ENCODE measurements at places on chromosomes 16 and 17.
A peak's percentile ranks its signal among the peaks of the same experiment; 100 is the strongest.

DNA sequence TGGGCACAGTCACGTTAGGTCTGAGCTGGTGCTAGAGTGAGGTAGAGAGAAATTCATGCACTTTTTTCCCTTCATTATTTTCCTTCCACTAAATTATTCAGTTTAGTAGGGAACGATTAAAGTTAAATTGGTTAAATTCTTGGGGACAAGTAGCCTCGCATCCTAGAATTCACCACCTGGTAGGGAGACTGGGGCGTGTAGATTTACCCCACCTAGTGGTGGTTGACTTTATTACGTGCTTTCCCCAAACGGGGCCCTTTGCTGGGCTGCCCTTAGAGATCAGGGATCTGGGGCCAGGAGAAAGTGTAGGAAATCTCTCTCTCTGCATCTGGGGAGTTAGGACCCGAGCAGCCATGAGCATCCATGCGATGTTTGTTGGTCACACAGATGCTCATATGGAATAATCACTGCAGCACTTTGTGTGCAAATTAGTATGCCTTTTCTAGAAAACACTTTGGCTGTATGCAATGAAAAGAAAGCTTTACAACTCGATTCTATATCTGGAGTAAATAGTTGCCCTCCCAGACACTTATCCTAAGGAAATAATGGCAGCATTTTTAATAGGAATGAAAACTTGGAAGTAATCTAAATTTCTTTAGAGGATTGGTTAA is 107.0 kb downstream of the PLCG2 start:
- no peak for DNase-seq

- no peak for DNase-seq
Observed at GRCh38 chr16:49016461-49016860, 265.2 kb downstream of the CBLN1 start.

DNA sequence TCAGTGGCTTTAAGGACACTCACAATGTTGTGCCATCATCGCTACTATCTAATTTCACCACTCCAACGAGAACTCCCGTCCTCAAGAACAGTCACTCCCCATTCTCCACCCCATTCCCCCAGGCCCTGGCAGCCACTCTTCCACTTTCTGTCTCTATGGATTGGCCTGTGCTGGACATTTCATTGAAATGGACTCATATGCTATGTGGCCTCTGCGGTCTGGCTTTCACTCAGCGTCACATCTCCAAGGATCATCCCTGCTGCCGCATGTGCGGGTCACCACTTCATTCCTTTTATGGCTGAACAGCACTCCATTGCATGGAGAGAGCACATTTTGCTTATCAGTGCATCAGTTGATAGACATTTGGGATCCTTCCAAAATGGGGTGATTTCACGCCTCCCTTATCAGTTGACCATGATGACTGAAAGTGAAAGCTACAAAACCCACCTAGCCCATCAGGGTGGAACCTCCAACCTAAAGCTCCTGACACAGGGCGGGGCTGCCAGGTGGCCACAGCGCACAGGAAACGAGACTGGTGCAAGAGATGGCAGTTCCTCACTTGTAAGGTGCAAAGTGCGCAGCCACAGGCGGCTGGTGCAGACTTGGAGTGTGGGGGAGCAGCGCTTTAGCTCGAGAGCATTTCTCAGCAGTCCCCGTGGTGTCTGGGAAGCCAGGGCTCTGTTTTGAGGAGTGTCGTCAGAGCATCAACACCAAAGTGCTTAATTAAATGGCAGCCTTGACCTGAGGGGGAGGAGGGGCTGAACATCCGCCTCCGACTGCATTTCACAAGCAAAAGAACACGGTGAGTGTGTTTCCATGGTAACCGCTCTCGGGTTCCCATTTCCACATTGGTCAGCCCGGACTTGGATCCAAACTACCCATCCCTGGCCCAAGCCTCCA is 23.8 kb downstream of the COTL1 start:
- DNase-seq = no peak

DNA sequence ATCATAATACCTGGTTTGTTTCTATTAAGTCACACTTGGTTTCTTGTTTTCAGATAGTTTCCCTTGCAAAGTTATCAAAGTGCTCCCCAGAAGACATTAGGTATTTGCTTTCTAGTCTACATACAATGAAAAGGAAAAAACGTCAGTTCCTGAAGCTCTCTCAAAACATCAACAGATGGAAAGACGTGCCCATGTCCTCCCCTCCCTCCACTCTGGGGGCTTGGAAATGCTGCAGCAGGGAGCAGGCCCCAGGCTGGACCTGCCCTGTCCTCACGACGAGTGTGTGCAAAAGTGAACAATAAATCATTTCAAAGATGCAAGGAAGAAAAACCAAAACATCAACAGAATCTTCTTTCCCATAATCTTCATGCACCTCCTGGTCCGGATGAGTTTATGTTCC is 118.5 kb downstream of the USP22 start:
- DNase-seq = no peak

DNA sequence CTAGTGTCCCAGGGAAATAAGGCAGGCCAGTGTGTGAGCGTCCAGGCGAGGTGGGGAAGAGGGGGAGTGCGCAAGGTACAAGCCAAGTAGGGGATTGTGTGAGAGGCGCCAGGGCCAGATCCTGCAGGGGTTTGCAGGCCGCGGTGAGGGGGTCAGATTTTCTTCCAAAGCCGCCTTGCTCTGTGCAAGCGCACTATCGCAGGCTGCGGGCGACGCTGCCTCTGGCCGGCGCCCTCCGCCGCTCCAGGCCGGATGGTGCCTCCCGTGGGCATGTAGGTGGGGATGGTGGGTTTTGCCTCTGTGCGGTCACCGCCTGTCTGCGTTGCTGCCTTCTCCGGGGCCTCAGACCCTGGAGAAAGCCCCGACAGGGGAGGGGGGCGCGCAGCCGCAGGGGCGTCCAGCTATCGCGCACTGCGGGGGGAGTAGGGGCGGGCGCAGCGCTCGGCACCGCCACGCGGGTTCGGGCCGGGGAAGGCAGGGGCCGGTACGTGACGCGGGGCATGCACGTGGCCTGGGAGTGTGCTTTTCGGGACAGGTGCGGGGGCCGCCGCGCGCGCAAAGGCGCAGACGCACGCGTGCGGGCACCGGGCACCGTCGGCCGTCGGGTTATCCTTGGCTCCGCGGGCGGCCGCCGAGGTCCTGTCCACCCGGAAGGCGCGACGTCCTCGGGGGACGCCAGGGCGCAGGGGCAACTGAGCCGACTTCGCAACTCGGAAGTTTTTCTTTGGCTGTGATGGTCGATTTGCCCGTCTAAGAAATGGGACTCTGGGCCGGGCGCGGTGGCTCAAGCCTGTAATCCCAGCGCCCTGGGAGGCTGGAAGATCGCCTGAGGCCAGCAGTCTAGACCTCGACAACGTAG is 1.1 kb upstream of the HAPSTR1 start:
- peak; percentile 56 for DNase-seq

DNA sequence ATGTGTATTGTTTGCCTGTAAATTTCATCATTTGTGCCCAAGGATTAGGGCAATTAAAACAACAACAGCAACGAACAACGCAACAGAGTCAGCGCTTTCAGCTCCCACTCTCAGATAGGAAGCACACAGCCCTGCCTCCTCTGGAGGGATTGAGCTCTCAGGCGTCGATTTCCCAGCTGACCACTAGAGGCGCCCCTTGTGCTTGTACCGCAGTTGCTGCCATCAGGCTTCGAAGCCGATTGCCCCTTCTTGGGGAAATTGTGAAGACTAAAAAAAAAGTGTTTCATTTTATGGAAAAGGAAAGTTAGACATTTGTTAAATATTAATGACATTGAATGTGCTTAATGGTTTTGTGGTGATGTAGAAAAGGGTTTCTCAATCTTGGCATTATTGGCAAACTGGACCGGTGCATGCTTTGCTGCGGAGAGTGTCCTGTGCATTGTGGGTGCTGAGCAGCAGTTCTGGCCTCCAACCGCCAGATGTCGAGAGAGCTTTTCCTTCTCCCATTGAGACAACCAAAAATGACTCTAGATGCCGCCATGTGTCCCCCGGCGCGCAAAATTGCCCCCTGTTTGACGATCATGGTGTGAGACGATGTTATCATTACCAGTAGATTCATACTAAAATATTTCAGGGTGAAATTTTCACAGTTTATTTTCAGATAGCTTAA is 650.4 kb upstream of the RBFOX1 start:
- DNase-seq = no peak

DNA sequence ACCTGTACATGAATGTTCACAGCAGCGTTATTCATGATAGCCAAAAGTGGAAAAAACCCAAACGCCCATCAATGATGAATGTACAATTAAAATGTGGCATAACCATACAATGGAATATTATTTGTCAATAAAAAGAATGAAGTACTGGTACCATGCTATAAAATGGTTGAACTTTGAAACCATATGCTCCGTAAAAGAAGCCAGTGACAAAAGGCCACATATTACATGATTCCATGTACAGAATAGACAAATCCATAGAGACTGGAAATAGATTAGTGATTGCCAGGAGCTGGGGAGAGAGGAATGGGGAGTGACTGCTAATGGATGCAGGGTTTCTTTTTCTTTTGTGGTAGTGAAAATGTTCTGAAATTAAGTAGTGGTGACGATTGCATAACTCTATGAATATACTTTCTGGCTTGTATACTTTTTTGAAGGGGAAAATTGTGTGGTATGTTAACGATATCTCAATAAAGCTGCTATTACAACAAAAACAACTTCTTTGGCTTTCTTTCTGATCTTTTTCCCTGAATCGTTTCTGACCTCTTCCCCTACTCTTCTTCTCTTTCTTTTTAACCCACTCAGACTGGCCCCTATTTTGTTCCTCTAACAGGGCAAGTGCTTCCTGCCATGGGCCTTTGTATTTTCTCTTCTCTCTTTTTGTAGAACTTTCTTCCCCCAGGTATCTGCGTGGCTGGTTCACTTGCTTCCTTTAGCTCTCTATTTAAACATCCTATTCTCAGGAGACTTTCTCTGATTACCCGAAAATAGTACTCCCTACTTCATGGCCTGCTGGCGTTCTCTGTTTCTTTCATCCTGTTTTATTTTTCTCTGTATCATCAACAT is 67.9 kb downstream of the FTO start:
- no peak for DNase-seq

DNA sequence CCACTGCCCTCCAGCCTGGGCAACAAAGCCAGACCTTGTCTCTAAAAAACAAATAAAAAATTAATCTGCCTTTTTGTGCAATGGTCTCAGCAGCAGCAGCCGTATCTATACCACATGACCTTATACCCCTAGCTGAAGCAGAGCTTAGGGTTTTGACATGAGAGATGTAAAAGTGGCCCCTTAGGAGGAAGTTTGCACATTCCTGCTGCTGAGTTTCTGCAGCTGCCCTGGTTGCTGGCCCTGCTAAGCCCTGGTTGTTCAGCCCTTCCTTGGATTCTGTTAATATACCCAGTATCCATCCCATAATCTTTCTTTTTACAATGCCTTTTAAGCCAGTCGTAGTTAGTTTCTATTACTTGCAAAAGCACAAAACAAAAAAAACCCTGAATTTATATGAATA is 33.0 kb upstream of the PRKCB start:
- DNase-seq = no peak

DNA sequence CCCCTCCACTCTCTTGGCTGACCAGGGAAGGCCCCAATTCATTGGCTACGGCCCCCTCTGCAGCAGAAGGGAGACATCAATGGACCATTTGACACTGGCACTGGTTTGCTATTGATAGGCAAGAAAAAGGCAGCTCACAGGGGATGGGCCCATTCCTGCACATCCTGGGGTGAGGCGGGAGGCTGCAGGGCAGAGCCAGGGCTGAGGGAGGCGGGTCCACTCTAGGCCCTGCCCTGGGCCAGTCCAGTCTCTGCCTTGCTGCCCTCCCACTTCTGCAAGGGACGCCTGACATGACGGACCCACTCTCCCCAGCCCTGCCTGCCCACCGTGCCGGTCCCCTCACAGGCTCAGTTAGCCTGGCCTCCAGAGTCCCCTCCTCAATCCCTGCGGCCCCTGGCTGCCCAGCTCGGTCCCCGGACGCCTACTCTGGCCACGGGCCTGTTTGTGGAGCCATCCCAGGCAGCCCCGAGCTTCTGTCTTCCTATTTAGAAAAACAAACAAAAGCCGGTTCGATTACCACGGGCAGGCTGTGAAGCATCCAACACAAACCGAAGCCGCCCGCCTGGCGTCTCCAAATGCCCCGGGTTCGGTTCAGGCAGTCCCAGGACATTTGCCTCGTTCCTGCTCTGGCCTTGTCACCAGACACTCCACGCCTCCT is 160.7 kb downstream of the IRX5 start:
- no peak for DNase-seq

DNA sequence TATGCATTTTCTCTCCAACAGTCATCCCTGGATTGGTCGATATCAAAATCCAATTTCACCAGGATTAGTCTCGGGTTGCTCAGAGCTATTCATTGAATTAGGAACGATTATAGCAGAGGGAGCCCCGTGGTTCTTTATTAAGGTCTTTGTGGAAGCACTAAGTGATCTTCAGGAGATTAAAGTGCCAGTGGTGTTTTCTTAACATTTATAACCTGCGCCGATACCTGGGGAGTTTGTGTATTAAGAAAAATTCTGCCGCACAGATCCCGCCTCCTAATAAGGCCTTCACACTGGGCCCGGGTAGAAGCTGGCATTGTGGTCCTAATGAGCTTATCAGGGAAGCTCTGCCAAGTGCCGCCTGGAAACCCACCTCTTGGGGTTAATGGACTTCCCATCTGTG is 238.7 kb downstream of the RBFOX1 start:
- DNase-seq = no peak

DNA sequence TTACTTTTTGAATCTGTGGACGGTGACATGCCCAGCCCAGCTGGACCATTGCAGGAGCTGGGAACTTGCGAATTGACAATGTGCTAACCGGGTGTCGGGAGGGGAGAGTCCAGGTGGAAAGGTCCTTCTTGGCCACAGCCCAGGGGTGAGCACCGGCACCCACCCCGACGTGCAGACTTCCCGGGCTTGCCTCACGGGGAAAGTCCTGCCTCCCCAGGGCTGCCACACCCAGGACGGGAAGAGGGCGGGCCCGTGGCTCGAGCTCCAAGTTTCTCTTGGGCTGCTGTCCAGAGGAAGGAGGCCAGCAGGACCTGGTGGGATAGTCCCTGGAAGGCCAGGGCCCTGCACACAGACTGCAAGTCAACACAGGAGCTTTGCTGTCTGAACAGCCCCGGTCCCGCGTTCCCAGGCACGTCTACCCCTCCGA is 17.7 kb downstream of the CARD14 start:
- DNase-seq = no peak

- no peak for DNase-seq
Observed at GRCh38 chr16:23516366-23517137, 6.3 kb upstream of the GGA2 start.

DNA sequence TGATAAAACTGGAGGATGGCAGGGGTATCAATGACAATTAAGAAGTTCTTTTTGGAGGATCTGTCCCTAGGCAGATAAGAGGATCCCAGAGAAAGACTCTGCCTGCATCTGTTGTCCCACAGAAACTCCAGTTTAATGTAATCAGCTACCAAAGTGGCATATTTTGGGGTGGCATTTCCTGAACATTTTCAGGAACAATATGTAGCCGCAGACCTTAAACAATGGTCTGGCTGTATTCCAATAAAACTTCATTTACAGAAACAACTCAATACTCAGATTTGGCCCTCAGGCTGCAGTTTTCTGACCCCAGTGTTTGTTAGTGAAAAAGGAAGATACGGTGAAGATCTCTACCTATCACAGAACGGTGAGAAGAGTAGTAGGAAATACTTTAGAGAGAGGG is 46.1 kb downstream of the KCNJ16 start:
- no peak for DNase-seq

GRCh38 chr17:48051706-48052486 is 3.7 kb downstream of the NFE2L1 start:
- DNase-seq = no peak

GRCh38 chr17:7262192-7262934 is at the start of gene CLDN7:
TSS of gene CLDN7 (minus strand) at chr17:7262478. CDS start at chr17:7262043, 435 bp downstream.
- DNase-seq = no peak

GRCh38 chr17:60301649-60302048 is 90.3 kb downstream of the USP32 start:
- DNase-seq = no peak

- no peak for DNase-seq
Observed at GRCh38 chr17:73799781-73800627, 155.8 kb upstream of the SDK2 start.
